Activated B cell treated with CpG ODN at 0.5 μM for 24 hours (primary cell): ENCODE measurements at places on chromosomes 3 and 15.

DNA sequence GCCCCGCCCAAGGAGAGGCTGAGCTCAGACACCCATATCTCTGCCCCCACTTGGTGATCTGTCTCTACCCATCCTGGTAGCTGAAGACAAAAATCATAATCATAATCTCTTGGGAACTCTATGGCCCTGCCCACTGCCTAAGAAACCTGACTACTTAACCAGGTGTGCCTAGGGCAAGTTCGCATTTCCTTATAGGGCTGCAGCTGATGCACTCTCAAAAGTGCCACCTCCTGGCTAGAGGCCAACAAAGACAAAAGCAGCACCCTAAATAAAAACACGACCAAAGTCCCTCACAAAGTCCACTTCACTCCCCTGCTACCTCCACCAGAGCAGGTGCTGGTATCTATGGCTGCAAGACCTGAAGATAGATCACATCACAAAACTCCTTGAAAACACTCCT, 250.4 kb upstream of the SLITRK3 start:
- H3K27ac ChIP-seq = no peak overlapping the region
- H3K4me3 ChIP-seq = no peak overlapping the region
- no peak for DNase-seq
- no peaks in the 10 kb centered on the region for H3K27me3 ChIP-seq
- H3K4me1 ChIP-seq = no peaks in the 10 kb centered on the region

DNA sequence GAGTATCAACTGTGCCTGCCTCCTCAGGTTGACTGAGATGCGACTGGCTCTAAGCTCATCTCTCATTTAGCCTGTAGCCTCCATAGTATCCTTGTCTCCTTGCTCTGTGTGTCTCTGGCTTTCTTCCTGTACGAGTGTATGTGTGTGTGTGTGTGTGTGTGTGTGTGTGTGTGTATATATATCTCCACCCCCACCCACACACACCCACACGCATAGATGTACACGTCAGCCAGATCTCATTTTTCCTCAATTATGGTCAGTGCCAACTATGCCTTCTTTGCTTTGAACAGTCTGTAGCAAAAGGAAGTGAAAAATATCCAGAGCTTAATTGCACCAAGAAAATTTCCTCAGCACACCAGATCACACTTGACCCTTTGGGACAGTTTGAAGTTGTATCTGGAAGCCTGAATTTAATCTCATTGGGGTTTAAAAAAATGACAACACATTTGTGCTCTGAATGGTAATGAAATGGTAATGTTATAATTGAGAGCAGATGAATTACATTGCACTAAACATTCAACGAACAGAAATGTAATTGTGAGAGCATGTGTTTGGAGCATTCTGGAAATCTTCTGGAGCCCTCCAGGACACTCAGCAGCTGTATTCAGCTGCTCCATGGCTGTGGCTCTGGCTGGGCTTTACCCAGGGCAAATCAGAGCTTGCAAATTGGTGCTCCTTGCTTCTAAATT, 63.6 kb downstream of the RYR3 start:
- no peak for DNase-seq
- no peaks in the 10 kb centered on the region for H3K4me1 ChIP-seq
- no peaks in the 10 kb centered on the region for H3K36me3 ChIP-seq
- H3K4me3 ChIP-seq = no peak overlapping the region
- H3K27ac ChIP-seq = no peak overlapping the region
- H3K27me3 ChIP-seq = peaks cover 5% of the 10 kb centered on the region

- no peak overlapping the region for H3K27ac ChIP-seq
- no peak for DNase-seq
- H3K4me3 ChIP-seq = no peak overlapping the region
- H3K36me3 ChIP-seq = no peaks in the 10 kb centered on the region
- no peaks in the 10 kb centered on the region for H3K27me3 ChIP-seq
These were observed 79.8 kb upstream of the PSMD6 start for GRCh38 chr3:64103131-64103530.

DNA sequence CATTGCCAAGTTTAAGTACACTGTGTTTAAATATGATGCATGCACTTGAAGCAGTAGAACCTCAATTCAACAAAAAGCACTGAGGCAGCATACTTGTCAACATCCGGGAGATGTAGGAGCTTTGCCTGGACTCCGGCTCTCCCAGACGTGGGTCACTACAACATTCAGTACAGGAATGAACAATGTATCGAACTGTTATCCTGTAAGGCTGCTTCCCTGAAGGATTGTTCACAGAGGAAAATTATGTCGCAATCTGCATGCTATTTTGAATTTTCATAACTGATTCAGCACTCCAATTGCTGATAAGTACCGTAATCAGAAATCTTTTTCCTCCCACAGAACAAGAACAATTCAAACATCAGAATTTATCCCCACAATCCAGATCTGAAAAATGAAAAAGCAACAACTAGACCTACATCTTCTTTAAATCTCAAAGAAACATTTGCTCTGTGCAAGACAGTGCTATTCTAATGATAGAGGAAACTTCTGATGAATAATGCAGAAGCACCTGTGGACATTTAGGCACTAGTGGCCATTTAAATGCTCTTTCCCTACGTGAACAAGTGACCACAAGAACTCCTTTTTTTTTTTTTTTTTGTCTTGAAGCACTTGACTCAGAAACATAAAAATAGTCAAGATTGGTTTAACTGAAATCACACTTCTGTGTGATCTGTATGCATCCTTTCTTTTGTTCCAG, 113.4 kb downstream of the PLCH1 start:
- no peak overlapping the region for H3K4me3 ChIP-seq
- DNase-seq = no peak
- H3K27me3 ChIP-seq = peaks cover 2% of the 10 kb centered on the region
- no peak overlapping the region for H3K27ac ChIP-seq

DNA sequence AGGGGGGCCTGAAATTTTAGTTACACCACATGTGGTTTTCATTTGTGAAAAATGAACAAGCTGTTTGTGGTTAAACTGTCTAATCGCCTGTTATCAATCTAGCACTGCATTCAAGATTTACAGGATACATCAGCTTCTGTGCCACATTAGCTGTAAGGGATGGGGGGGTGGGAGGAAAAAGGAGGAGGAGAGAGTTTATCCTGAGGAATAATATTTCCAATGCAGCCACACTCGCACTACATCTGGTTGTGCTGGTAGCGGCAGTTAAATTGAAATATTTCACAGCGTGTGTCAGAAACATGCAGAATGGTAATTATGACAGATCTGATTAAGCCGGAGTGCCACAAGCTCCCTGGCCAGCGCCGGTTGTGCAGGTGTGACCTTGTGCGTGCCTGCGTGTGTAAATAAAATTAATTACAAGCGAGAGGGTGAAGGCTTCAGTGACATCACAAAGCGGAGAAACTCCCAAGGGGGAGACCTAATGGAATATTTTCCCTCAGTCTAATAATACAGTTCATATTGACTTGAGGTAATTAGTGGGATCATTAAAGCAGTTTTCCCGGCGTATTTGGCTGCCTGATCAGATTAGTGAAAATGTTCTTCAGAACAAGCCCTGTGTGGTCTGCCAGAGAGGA, 55.5 kb downstream of the SATB1 start:
- no peak overlapping the region for H3K4me3 ChIP-seq
- no peaks in the 10 kb centered on the region for H3K4me1 ChIP-seq
- DNase-seq = no peak
- H3K27me3 ChIP-seq = no peaks in the 10 kb centered on the region
- H3K36me3 ChIP-seq = peaks cover 37% of the 10 kb centered on the region

- H3K4me3 ChIP-seq = peak within 1 kb of the TSS; percentile 75
- no peak within 1 kb of the TSS for H3K27ac ChIP-seq
- H3K36me3 ChIP-seq = no peaks in the 10 kb centered on the region
- no peak for DNase-seq
- H3K27me3 ChIP-seq = peaks cover 46% of the 10 kb centered on the region
These were observed at the start of gene GMNC for GRCh38 chr3:190862209-190863118. TSS of gene GMNC (minus strand) at chr3:190862694. CDS start at chr3:190862615, 79 bp downstream.
